ENCODE measurements at places on chromosomes 2 and 18.
A peak's percentile ranks its signal among the peaks of the same experiment; 100 is the strongest.

DNA sequence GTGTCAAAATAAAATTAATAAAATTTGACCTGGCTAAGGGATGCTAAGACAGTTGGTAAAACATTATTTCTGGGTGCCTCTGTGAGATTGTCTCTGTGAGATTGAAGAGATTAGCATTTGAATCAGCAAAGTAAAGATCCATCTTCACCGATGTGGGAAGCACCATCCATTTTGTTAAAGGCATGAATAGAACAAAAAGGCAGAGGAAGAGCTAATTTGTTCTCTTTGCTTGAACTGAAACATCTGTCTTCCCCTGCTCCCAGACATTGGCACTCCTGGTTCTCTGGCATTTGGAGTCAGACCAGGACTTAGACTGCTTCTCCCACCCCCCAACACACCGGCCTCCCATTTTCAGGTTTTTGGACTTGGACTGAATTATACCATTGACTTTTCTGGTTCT is 603.8 kb upstream of the LINC00305 start:
- DNase-seq, result no peak

DNA sequence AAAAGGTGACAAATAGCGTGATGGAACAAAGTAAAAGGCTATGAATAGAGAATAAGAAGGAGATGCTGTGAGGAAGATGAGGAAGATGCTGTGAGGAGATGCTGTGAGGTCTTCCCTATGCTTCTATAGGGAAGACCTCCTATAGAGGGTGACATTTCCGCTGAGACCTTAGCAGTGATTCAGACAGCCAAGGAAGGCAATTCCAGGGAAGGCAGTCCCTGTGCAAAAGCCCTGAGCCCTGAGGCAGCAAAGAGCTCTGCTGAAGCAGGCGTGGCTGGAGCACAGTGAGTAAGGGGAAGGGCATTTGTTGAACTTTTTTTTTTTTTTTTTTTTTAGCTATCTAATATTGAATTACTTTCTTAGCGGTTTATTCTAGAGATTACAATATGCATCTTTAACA is 142.7 kb upstream of the FOSL2 start:
- DNase-seq, result no peak

- no peak for DNase-seq
These were observed 533.0 kb downstream of the PLCL1 start for GRCh38 chr2:198337368-198337767.

DNA sequence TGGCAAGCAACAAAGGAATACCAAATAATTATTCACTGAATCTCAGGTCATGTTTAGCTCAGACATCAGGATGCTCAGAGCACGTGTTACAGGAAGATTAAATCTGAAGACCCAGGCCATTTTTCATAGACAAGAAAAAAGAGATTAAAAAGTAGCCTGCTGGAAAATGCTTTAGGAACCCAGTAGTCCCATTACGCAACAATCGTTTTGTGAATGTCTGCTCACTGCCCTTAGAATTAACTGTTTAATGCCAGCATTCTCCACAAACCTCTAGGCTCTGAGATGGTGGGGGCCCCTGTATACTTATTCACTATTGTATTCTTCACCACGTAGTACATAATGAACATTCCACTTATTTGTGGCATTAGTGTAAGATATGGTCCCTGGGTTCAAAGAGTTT is 154.6 kb upstream of the NYAP2 start:
- DNase-seq, result no peak

- peak; percentile 62 for DNase-seq
These were observed 159.9 kb downstream of the LOXHD1 start for GRCh38 chr18:46497129-46497528.

DNA sequence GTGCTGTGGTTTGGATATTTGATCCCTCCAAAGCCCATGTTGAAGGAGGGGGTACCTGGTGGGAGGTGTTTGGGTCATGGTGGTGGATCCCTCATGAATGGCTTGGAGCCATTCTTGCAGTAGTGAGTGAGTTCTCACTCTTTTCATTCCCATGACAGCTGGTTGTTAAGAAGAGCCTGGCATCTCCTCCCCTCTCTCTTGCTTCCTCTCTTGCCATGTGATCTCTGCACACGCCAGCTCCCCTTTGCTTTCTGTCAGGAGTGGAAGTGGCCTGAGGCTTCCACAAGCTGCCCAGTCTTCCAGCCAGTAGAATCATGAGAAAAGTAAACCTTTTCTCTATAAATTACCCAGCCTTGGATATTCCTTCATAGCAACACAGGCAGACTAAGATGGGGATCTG is 8.6 kb downstream of the ADD2 start:
- DNase-seq, result no peak
